ENCODE measurements at places on chromosomes 3 and 15. TPM values are rescaled to one million over a fixed set of nuclear protein-coding genes. Genes with fewer than 3 reads are reported as not detected.

- DNase-seq: no peak
Measured at GRCh38 chr3:57409471-57409870, 117.0 kb upstream of the ASB14 start.

GRCh38 chr15:89430530-89431341 is 65.6 kb downstream of the RHCG start:
- DNase-seq: peak; percentile 94

DNA sequence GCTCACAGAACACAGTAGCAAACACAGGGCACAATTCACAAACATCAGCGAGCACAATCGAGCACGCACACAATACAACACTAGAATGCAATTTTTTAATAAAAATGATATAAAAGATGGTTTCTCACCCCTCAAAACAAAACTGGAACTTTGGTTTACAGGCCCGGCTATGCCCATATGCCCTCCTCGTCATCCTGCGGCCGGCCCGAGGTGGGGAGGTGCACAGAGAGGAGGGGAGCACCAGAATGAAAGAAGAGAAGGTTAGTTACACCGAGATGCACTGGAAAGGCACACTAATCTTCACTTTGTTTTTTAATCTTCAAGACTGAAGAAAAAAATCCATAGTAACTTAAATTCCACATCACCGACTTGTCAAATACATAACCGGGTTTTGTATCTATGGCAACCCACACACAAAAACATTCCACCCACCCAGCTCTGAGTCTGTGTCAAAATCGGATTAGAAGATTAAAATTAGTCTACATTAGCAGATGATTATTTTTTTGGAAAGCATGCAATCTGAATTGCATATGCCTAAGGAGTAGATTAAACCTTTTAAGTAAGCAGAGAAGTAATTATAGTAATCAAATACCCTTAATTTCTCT is 196.7 kb upstream of the WNT5A start:
- no peak for DNase-seq

- no peak for DNase-seq
Measured at GRCh38 chr15:82572986-82573385, 32.7 kb upstream of the RPS17 start.

The TNFSF10 gene
- 52.0 TPM for total RNA-seq

DNA sequence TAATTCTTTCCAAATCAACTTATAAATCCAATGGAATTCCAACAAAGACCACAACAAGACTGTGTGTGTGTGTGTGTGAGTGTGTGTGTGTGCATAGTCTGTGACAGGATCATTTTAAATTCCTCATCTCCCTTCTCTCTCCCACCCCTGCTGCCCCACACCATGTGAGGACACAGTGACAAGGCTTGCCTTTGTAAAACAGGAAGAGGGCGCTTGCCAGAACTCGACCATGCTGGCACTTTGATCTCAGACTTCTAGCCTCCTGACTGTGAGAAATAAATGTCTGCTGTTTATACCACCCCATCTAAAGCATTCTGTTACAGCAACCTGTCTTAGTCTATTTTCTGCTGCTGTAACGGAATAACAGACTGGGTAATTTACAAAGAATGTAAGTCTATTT is 99.1 kb downstream of the NSMCE3 start:
- no peak for DNase-seq

DNA sequence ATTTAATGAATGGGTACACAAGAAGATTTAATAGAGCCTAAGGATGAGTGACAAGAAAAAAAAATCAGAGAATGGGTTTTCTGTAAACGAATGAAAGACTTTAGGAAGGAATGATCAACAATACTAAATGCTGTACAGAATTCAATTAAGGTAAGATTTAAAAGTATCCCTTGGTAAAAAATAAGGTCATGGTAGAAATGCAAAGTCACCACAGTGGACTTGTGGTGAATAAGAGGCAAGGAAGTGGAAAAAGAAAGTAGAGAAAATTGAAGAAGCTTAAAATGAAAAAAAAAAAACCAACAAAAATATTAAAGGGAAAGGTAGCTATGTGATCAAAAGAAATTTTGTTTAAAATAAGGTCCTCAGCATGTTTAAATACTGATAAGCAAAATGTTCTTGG is 82.4 kb downstream of the PLSCR2 start:
- no peak for DNase-seq

DNA sequence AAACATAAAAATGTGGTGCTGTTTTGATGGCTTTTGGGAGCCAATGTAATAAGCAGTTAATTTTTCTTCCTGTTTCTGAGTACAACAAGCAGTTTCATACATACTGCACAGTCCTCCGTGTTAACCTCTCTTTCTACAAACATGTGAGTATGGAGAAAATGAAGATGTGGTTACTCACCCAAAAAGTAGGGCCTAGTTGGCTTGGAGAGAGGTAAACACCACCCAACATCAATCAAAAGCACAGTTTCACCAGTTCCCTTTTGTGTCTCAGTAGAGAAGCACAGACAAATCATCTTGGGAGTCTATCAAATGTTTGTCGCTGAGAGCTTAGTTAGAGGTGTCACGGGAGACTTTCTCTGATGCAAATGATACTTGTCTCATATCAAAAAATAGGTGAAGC is 320.2 kb downstream of the UNC13C start:
- DNase-seq: no peak

DNA sequence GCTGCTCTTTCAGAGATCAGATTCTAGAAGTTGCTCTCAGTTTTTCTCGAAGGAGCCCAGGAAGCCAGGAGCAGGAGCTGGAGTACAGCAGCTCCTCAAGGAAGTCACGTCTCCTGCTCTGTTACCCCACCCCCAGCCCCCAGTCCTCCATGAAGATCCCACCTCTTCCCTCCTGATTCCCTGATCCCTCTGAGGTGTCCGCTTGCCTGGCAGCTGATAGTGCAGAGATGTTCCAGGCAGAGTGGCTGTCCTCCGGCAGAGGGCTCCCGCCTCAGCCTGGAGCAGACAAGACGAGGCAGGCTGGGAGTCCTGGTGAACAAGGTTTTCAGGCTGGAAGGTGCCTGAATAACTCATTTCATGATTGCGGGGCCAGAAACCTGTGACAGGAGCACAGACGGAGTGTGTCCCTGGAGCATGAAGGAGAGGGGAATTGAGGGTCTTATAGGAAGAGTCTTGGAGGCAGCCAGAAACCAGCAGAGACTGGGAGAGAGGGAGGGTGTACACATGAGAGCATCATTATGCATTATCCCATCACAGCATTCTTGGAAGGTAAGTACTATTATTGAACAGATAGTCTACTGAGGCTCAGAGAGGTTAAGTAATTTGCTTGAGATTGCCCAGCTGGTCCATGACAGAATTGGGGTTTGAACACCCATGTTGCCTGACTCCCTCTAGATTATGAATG is 1.2 kb downstream of the HRH1 start:
- peak; percentile 80 for DNase-seq

- DNase-seq: no peak
Measured at GRCh38 chr15:29944925-29945324, 122.7 kb upstream of the TJP1 start.

GRCh38 chr3:65894679-65895453 is 143.9 kb downstream of the MAGI1 start:
- no peak for DNase-seq

DNA sequence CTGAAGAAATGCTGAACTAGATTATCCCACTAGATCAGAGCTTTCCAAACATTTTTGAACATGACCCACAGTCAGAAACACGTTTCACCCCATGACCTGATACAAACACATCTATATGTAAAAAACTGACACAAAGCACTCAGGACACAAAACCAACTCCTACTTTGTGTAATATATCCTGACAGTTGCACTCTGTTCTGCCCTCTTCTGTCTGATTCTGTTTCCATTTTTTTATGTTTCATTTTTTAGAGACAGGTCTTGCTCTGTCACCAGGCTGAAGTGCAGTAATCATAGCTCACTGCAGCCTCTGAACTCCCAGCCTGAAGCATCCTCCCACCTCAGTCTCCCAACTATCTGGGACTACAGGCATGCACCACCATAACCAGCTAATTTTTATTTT is 15.8 kb upstream of the RFTN1 start:
- DNase-seq: no peak

DNA sequence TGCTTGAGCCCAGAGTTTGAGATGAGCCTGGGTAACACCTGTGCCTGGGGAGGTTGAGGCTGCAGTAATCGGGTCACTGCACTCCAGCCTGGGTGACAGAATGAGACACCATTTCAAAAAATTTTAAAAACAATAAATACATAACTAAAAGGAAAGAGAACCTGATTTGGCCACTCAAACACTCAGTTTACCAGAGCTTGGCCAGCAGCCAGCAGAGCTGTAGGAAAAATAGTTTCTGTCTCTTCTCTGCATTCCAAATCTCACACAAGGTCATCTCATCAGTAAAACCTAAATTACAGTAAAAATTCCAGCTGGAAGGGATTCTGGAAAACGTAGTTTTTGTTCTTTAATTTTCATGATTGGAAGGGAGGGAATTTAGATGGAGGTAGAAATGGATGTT is 7.8 kb upstream of the PPM1L start:
- no peak for DNase-seq

DNA sequence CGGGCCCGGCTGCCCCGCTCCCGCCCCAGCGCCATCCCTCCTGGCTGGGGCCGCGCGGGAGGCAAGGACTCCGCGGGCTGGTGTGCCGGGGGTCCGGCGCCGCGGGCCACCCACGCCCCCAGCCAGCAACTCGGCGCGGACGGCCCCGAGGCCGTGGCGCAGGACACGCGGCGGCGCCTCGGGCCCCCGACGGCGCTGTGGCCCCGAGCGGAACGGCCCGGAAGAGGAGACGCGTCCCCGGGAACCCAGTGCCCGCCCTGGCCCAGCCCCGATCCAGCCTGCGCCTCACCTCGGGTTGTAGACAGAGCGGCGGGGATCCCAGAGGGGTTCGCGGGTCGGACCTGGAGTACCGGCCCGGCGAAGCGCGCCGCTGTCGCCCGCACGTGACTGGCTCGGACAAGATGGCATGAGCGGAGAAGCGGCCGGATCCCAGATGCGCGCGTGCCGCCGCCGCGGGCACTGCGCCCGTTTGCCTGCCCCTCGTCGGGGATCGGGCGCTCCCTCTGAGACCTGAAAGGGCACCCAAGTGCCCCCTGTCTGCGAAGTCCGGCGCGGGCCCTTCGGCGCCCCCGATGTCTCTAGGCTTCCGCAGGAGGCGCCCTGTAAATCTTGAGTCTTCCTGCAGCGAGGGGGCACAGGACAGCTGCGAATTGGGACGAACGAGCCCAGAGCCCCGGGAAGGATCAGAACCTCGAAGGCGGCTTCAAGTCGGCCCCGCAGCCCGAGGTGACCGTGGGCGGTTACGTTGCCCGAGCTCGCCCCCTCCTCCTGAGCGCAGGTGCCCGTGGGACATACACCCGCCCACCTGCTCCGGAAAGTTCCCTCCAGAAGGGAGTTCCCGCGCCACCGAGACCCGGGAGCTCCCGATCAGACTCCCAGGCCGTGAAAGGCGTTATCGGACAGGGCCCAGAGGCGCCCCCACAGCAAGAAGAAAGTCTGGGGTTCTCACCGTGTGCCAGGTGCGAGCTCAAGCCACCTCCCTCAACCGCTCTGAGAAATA is 598 bp upstream of the SFMBT1 start:
- peak; percentile 82 for DNase-seq

DNA sequence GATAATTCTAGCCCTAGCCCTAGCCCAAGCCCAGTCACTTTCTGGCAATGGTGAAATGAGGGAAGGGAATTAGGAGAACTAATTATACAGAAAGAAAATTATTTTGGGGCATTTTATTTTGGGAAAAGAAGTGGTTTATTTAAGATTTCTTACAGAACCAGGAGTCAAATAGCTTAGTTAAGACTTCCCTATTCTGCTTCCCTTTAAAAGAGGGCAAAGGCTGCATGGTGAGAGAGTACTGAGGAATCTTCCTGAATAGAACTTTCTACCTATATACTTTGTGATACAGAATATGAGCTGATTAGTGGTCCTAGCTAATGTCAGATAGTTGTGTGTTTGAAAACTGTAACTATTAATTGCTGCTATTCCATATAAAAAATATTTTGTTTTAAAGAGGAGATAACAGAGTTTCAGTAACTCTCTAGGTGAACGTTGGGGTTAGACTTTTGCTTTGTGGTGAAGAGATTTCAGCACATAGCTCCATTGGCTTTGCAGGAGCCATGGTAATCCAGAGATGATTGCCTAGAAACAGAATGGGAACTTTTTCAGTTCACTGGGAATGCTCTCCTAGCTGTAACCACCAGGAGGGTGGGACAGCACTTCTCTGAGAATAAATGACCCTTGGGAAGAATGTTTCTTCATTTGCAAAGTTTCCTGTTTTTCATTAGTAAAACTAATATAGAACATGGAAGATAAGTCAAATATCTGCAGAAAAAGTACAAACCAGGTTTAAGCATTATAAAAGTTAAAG is 5.3 kb upstream of the GCSAM start:
- no peak for DNase-seq

GRCh38 chr15:48855501-48856440 is 22.2 kb upstream of the EID1 start:
- DNase-seq: no peak

DNA sequence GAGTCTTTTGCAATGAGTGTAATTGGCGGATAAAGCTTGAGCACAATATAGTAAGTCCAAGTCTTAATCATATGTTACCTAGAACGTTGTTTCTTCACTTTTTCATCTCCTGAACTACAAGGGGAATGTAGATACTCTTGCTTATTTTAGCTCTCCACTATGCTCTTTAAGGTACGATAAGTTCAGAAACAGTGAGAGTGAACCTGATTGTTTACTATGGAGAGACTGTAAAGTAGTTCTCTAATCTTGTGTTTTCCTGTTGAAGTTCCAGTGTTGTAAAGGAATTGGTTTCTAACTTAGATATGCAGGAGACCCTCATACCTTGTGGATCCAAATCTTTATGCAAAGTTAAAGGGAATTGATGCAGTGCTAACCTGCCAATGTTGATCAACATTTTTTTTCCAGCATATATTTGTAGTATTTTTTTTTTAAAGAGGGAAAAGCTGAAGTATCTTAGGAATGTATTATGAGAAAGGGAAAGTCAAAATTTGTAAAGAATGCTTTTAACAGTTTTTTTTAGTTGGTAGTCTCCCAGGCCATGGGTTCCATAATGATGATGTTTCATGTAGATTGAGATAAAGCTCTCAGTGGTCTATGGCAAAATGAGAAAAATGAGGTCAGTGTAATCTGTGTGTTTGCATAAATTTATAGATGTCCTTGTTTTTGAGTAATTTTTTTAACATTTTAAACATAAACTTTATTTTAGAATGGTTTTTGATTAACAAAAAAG is 14.9 kb downstream of the ATP11B start:
- no peak for DNase-seq

The TLR9 gene
- 0.27 TPM for total RNA-seq

GRCh38 chr3:107117922-107118536 is 259.2 kb upstream of the CCDC54 start:
- no peak for DNase-seq

- DNase-seq: no peak
Measured at GRCh38 chr15:69955240-69955894, 142.3 kb downstream of the TLE3 start.

DNA sequence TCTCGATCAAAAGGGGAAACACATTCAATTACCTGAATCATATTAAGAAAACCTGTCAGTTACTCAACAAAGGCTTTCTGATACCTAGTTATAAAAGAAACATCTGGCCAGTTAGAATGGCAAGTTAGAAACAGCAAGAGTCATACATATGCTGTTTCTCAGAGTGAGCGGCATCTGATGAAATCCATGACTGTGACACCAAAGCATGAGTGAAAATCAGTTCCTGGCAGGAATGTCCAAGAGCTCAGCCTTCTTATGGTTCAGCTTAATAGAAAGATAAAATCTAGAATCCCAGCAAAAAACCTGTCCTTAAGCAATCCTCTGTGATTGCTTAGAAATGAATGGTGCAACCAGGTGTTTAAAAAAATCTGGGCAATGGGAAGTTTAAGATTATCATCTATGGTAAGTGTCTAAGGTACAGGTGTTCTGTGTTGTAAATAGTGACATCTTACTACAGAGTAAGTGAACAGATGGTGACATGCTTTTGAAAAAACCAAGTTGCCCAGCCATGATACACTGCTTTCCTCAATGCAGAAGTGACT is 18.8 kb downstream of the B4GALT4 start:
- no peak for DNase-seq

- no peak for DNase-seq
Measured at GRCh38 chr15:45333550-45333949, 44.8 kb downstream of the GATM start.

Data from Peyer's patch (tissue), 4 donors.